ENCODE measurements at places on chromosomes 6 and 20.
A peak's percentile ranks its signal among the peaks of the same experiment; 100 is the strongest.

- DNase-seq, result no peak
Observed at GRCh38 chr6:33217246-33217645, 8.9 kb downstream of the RING1 start.

DNA sequence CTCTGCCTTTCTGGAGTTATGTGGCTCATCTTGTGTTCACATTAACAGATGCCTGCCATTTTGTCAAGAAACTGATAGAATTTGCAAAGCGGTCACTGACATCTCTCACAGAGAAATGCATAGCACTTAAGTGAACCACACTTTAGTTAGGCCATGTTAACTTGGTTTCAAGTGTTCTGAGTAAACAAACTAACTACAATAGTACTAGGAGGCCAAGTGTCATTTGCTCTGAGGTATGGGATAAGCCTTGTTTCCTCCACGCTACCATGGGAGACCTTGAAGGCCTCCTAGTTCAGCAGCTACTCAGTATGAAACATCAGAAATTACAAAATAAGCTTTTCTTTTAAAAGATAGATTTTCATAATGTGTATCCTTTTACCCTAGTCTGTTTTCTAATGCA lies 143.5 kb upstream of the MARCKS start:
- no peak for DNase-seq

GRCh38 chr6:103872233-103872632 lies 987.5 kb downstream of the HACE1 start:
- DNase-seq, result no peak

DNA sequence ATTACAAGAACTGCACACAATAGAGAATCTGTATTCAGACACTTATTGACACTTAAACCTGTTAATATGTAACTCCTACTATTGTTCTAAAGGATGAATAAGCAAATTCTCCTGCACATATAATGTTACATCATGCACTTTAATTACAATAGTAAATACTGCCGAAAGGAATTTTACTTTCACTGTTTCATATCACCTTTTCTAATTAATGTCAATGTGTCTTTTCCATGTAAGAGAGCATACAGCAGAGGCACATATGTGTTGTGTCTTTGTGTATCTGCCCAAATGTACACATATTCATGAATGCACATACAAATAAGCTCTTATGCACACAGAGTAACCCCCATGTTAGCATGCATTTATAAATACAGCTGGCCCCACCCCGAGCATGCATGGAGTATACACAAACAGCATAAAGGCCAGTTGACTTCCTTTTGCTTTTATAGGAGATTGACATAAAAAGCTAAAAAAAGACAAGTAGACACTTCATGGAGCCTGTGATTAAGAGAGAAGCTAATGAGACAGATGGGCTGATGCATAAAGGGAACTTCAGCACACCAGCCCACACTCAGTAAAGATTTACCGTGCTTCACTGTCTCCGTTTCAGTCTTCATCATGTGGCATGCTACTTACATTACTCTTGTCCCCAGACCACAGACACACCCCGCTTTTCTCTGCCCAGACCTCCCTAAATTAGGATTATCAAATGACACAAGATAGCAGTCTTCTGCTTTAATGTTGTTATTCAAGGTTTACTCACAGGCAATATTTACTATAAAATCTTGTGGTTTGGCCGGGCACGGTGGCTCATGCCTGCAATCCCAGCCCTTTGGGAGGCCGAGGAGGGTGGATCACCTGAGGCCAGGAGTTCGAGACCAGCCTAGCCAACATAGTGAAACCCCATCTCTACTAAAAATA lies 184.6 kb downstream of the ATXN1 start:
- no peak for DNase-seq

DNA sequence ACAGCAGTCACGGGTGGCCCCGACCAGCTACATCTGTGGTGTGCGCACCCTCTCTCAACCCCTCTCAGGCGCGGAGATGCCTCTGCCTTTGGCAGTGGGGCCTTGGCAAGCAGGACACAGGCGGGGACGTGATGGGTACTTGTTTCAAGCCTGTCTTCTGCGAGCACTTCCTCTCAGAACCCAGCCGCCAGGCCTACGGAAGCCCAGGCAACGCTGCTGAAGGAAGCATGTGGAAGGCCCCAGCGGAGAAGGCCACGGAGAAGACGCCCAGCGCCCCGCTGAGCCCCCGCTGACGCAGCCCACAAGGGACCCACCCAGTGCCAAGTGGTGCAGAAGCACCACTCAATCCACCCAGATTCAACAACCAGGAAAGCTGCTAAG lies 13.0 kb downstream of the SERPINB6 start:
- no peak for DNase-seq

GRCh38 chr6:168703990-168704389 lies 263.0 kb downstream of the SMOC2 start:
- no peak for DNase-seq

DNA sequence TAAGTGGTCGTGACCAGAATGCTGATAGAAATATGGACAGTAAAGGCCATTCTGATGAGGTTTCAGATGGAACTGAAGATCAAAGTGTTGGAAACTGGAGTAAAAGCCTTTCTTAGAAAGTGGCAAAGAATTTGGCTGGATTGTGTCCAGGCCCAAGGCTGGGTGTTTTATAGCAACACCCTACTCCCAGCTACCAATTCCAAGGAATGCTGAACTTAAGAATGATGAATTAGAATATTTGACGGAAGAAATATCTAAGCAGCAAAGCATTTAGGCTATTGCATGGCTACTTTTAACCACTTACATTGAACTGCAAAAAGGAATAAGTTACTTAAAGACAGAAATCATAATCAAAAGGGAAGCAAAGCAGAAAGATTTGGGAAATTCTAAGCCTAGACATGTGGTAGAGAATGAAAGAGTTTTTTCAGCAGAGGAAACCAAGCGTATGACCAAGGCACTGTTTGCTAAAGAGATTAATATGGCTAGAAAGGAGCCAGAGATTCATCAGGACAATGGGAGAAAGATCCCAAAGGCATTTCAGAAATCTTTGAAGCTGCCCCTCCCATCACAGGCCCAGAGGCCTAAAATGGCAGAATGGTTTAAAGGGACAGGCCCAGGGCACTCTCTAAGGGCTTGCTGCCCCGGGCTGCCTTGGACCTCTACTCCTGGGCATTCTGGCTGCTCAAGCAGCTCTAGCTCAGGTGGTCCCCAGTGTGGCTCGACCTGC lies 25.8 kb downstream of the SDHAF4 start:
- no peak for DNase-seq

DNA sequence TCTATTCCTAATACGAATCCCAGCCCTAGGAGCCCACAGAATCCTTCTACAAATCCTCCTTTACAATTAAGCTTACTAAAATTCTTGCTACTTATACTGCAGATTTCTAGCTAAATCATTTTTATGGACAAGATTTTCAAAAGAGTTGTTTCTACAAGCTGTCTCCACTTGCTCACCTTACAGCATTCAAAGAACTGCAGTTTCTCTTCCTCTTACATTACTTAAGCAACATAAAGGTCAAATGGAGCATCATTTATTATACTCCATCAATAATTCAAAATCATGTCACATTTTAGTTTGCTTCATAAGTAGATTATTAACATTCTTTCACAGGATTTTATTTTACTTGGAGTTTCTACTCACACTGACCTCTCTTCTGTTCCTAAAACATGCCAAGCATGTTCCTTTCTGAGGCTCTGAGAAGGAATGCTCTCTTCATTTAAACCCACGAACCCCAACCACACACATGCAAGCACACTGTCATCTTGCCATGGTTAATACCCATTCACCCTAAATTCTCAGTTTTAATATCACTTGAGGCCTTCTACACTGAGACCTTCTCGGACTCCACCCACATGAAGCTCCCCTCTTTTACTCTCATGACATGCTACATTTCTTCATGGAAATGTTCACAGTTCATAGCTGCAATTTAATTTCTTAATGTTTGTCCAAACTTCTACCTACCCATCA lies 388.2 kb downstream of the TBC1D32 start:
- DNase-seq, result no peak

GRCh38 chr6:149169761-149170511 lies 147.6 kb upstream of the TAB2 start:
- DNase-seq, result no peak

- DNase-seq, result no peak
Observed at GRCh38 chr20:51500311-51500710, 42.2 kb downstream of the NFATC2 start.

GRCh38 chr6:45500924-45501816 lies 123.4 kb upstream of the SUPT3H start:
- no peak for DNase-seq

DNA sequence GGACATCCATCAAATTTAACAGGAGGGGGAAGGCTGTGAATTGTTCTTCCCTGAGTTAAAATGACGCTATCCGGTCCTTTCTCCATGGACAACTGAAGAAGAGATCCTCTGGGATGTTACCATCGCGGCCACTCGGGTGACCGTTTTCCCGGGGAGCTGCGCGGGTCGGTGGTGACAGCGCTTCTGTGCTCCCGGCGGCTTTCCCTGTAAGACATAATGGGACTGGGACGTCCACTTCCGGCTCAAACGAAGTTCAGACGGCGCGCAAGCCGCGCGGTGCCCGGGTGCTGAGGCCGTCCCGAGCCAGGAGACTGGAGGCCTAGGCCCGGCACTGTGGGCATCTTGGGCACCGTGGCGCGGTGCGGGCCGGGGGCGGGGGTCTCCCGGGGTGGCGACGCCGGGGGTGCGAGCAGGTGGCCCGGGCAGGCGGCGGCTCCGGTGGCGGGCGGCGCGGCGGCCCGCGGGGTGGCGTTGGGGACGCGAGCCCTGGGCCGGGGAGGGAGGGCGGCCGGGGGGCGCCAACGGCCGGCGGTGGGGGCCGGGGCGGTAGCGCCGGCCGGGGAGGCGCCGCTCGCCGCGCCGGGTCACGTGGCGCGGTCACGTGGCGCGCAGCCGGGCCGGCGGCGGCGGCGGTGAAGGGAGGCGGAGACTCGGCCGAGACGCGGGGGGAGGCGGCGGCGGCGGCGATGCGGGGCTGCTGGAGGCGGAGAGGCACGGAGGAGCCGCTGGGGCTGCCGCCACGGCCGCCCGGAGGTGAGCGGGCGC lies 63.6 kb downstream of the GTF2H5 start:
- peak; percentile 60 for DNase-seq

- no peak for DNase-seq
Observed at GRCh38 chr6:74705451-74705850, 500.4 kb downstream of the COL12A1 start.

DNA sequence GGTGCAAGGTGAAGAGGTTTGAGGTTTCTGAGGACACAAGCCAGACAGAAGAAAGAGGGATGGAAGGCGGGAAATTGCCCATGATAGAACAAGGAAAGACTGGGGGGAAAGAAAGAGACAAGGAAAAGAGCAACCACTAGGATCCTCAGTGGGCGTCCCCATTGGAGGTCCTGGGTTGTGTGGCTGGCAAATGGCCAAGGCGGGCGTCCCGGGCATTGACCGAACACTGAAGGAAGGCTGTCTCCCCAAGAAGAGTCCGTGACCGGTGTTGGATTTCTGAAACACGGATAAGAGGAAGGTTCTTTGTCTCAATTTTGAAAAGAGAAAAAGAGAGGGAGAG lies 746.6 kb upstream of the ADGRB3 start:
- no peak for DNase-seq

GRCh38 chr6:55704421-55704820 lies 125.4 kb upstream of the HMGCLL1 start:
- DNase-seq, result no peak

- DNase-seq, result no peak
Observed at GRCh38 chr6:53536561-53536960, 8.3 kb downstream of the GCLC start.

- DNase-seq, result peak; percentile 32
Observed at GRCh38 chr6:142819603-142820337, 125.2 kb downstream of the HIVEP2 start.

- DNase-seq, result no peak
Observed at GRCh38 chr20:31835977-31836852, 9.2 kb downstream of the FOXS1 start.

- DNase-seq, result no peak
Observed at GRCh38 chr6:120198033-120198432, 848.5 kb upstream of the MAN1A1 start.

DNA sequence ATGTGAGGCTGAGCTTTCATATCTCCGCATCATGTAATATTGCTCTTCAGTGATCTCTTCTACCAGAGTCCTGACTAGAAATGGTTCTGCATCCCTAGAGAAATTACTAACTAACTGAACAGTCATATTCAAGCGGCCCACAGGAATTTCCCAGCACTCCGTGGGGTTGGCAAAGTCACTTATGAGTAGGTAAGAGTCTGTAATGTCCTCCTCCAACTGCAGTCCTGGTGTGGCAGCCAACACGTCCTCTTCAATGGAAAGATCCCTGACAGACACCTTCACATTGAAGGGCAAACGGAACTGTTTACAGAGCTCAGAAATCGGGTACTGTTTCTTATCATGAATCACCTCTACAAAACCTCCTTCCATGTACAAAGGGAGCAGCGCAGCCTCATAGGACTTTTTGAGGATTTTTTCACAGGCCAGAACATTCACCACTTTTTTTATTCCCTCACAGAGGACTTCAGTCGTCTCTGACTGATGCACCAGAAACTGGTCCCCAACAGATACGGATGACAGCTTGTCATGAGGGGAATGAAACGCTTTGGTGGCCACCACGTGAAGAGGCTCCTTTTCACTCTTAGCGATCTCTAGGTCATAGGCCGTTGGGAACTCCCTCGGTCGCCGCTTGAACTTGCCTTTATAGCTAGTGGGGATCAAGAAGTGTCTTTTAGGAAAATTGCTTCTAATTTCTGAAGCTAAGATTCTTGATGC lies 87.7 kb downstream of the THEMIS start:
- DNase-seq, result no peak

- DNase-seq, result no peak
Observed at GRCh38 chr6:31353384-31353945, 3.5 kb downstream of the HLA-B start.

DNA sequence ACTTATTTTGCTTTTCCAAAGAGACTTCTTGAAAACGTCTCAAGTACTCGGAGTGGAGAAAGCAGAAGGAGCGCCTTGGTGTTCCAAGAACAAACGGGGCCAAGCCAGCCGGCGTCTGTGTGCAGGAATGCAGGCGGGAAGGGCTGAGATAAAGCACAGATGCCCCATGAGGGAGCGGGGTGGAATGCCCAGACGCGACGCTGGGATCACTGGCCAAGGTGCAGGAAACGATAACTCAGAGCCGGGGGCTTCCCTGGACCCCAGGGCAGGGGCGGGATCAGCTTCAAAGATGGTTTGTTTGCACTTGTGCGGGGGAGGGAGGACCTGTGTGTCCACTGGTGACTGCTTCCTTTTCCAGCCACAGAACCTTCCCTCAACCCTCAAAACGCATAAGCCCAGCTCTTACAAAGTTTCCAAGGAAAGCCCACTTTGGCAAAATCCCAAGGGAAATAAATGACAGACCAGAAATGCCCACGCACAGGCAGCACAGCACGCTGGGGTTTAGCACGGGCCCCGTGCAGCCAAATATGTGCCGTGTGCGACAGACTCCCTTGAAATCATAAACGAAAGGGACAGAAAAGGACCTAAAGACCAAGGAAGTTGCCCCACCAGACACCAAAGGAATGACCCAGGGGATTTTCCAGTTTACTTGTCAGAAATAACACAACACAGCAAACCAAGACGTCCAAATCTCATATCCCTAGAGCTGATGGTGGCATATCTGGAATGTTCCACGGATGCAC lies 113.9 kb downstream of the NFATC2 start:
- DNase-seq, result no peak

GRCh38 chr6:37679539-37680476 lies 17.9 kb downstream of the MDGA1 start:
- DNase-seq, result no peak

Data from activated T-cell treated with anti-CD3 and anti-CD28 coated beads for 1 hour (primary cell).